ENCODE measurements at places on chromosomes 5 and 9.
A peak's percentile ranks its signal among the peaks of the same experiment; 100 is the strongest.

- DNase-seq, result peak; percentile 77
These were observed 245.4 kb downstream of the MPDZ start for GRCh38 chr9:13033959-13034693.

DNA sequence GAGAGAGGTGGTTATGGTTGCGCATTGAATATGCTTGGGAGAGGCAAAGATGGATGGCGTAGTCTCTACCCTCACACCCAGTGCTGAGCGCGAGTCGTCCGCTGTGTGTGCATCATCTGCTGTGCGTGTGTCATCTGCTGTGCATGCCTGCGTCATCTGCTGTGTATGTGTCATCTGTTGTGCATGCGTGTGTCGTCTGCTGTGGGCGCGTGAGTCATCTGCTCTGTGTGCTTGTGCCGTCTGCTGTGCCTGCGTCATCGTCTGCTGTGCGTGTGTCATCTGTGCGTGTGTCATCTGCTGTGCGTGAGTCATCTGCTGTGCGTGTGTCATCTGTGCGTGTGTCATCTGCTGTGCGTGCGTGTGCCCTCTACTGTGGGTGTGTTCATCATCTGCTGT is 68.0 kb upstream of the IRX4 start:
- DNase-seq, result peak; percentile 29

- no peak for DNase-seq
These were observed 169.5 kb upstream of the TAS2R1 start for GRCh38 chr5:9799606-9800005.

GRCh38 chr5:79191457-79191856 is 44.5 kb upstream of the JMY start:
- peak; percentile 7 for DNase-seq

DNA sequence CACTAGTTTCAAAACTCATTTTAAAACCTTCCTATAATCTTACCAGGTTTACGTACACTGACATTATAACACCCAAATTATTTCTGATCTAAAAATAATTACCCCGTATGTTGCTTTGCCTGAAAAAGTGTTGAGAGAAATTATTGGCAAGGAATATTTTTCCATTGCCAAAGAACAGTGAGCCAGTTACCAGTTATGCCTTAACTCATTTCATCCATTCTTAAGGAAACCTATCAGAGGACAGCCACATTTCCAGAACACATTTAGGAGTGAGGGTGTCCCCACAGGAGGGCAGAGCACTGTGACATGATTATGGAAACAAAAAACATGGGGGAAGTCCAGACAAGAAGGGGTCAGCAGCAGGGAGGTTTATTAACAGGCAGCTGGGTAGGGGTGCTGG is 52.2 kb downstream of the GABBR2 start:
- no peak for DNase-seq

- DNase-seq, result no peak
These were observed 306.8 kb upstream of the NMUR2 start for GRCh38 chr5:152711801-152712388.

DNA sequence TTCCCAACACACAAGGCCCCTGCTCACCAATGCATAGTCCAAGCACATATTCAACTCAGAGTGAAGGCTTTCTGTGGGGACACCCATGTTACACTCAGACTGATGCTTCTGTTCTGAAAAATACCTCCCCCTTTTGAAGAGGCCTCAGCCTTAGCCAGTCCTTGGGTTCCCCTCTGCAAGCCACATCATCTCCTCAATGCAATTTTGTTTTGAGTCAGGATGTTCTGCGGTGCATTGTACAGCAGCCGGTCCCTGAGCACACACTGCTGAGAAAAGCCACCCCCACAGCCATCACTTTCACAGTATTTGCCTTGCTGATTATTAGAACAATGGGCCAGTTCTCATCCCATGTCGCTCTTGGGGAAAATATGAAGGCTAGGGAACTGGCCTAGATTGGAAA is 241.2 kb downstream of the FAM114A2 start:
- no peak for DNase-seq

- no peak for DNase-seq
These were observed 28.2 kb upstream of the C5orf63 start for GRCh38 chr5:127101533-127101932.

DNA sequence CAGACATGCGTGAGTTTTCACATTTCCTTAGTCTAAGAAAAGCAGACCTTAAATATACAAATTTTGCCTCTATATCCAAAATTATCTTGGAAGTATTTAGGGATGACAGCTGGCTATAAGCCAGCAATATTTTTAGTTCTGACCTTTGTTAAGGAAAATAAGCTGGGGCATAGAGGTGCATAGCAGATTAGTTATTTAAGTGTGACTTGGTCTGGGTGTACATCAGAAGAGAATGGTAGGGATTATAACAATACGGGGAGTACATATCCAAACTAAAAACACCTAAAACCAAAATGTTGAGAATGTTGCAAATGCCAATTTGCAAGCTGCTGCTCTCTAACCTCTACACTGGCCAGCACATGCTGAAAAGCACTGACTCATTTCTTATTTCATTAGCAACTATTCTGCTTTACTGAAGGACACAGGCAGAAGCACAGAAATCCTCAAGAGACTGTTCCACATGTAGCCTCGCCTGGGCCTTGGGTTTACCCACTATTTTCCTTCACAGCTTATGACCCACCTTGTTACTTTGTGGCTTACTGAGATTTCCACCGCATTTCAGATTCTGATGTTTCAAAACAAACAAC is 22.3 kb downstream of the LEAP2 start:
- DNase-seq, result no peak

DNA sequence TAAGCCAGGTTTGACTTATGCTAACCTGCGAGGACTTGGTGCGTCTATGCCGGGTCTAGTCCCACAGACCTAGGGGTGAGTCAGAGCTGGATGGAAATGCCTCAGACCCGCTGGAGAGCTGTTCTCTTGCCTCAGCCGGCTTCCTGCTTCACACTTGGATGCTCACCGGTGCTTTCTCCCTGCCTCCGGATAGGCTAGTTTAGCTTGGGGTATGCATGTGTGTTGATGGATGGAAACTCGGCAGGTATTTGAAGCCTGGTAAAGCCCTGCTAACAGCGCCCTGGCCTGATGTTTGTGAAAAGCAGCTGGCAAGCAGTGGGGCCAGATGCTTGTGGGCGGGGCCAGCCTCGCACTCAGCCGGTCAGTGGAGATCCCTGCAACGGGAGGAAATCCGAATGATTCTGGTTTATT is 29.3 kb downstream of the PRRC2B start:
- no peak for DNase-seq

GRCh38 chr5:7754997-7755596 is 95.8 kb downstream of the CFAP90 start:
- peak; percentile 78 for DNase-seq

DNA sequence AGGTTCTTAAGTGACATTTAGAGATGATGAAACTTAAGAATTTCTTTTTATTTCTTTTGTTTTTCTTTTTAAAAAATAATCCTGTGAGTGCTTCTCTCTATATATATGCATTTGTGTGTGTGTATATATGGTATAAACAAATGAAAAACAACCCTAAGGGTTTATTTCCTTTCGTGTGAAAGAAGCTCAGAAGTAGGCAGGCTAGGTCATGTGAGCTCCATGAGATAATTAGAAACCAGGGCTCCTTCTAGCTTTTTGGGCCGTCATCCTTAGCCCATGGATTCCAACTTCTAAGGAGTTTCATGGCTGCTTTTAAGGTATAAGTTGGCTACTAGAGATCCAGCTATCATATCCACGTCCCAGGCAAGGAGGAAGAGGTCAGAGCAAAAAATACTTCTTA is 11.2 kb downstream of the C9orf43 start:
- no peak for DNase-seq

GRCh38 chr9:95343725-95344287 is 26.3 kb upstream of the FANCC start:
- no peak for DNase-seq

DNA sequence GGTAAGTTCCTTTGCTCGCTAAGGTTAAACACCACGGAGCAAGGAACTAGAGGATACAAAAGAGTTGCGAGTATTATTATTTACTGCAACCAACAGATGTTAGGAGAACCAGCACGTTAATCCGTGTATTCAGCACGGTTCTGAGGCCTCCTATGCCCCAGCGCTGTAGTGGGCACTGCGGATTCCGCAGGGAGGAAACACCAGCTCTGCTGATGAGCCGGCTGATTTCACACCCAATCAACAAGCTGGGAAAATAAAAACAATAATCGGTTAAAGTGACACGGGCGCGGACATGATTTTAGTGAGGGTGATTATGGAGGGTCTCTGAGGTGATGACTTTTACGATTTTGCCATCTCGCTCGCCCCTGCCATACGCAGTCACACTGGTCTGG is 702 bp upstream of the PRELID2 start:
- no peak for DNase-seq

GRCh38 chr5:97135868-97136267 is 6.5 kb downstream of the LIX1 start:
- no peak for DNase-seq

GRCh38 chr5:100313657-100314056 is 221.5 kb upstream of the FAM174A start:
- DNase-seq, result peak; percentile 15

DNA sequence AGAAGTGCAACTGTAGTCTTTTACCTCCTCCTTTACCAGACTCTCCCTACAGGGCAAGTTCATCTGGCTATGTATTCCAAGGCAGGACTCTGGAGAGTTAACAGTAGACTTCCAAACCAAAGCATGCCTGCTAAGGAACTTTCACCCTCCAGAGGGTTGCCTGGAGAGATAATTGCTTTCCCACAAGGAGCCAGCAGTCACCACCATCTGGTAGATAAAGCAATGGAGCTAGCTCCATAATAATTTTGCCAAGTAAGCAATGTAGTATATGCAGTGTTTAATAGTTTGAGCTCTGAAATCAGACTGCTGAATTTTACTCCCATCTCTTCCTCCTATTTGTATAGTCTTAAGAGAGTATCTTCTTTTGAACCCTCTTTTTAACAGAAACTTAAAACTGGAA is 566.8 kb upstream of the PTGER4 start:
- DNase-seq, result no peak

GRCh38 chr5:174317256-174317894 is 271.9 kb downstream of the NSG2 start:
- peak; percentile 37 for DNase-seq

DNA sequence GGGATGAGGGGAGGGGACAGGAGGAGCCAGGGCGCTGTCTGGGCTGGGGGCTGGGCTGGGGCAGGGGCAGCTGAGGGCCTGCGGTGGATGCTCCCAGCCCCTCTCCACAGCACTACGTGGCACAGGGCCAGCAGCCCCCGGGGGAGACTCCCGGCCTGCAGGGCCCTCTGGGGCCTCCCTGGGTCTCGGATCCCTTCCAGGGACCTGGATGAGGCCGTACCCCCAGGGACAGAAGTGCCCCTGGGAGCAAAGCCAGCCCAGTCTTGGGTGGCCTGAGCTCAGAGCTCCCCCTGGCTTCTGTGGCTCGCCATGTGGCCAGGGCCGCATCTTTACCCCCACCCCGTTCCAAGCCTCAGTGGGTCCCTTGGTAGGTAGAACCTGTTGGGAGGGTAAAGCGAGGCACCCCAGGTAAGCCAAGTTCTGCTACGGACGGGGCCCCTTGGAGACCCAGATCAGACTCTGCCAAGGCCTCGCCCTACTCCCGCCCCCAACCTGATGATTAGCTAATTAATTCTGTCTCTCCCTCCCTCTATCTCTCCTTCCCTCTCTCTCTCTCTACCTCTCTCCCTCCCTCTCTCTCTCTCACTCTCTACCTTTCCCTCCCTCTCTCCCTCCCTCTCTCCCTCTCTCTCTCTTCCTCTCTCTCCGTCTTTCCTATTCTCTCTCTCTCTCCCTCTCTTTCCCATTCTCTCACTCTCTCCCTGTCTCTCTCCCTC is 24.3 kb downstream of the KCNT1 start:
- no peak for DNase-seq

GRCh38 chr5:23268136-23268535 is 239.3 kb upstream of the PRDM9 start:
- no peak for DNase-seq

- peak; percentile 85 for DNase-seq
These were observed at the start of gene GPX3 for GRCh38 chr5:151020304-151021110. TSS of gene GPX3 (plus strand) at chr5:151020591. CDS start at chr5:151020655, 64 bp downstream.

DNA sequence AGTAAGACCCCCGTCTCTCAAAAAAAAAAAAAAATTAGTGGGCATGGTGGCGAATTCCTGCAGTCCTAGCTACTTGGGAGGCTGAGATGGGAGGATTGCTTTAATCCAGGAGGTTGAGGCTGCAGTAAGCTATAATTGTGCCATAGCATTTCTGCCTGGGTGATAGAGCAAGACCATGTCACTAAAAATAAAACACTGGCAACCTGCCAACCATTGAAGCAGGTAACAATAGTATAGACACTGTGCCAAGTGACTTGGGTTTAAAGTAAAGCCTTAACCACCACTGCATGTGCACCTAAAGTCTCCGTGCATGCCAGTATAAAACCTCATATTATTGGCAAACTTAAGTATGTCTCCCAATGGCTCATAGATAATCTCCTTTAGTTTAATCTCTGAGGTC is 3.4 kb upstream of the APBA1 start:
- DNase-seq, result no peak

DNA sequence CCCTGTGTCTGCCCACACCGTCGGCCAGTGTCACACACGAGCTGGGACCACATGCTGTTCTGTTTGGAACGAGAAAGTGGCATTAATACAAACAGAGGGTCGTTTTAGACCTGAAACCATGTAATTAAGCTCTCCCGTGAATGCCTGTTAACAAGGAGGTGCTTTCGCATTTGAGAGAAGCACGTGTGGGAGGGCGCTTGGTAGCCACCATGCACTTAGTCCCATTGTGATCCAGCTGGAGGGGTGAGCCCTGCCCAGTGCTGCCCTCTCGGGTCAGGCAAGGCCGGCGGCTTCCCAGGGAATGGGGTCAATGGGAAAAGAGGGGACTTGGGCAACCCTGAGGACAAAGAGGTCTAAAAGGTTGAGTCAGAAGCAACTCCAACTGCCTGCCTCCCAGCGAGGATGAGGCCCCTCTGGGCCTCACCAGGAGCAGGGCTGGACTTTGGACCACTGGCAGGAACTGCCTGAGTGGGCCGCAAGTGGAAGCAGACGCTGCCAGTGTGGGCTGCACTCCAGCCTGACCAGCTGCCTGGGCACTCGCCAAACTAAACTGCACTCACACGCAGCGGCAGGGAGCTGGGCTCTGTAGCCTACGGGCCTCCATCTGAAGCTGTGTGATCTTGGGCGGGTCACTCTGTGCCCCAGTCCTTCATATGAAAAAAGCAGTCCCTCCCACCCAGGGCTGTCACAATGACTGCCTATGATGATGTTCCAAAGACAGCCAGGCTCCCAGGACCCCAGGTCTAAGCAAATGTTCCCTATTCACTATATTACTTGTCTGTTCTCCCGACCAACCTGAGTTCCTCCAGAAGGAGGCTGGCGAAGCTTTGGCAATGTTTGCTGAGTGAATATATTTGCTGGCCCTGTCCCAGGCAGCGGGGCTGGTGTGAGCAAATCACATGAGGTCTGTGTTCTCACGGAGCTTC is 195.7 kb downstream of the CDK5RAP2 start:
- no peak for DNase-seq

- DNase-seq, result no peak
These were observed 98.1 kb downstream of the DOCK8 start for GRCh38 chr9:312596-313320.

GRCh38 chr5:180424094-180424493 is 70.1 kb upstream of the CNOT6 start:
- DNase-seq, result no peak

DNA sequence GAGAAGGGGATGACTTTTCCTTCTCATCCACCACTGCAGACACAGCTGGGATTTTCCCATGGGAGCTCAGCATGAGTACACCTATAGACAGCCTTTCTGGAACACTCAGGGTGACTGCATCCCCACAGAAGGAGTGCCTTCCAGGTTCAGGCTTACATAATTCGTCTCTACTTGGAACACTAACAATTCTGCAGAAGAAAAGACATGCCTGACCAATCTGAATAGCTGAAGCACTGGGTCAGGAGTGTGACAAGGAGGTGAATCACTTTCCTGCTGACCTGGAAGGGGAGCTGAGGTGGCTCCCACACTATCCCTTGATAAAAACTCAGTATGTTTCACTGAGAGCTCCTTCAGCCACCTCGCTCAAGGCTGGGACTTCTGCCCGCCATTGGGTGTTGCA is 425.3 kb downstream of the TLR4 start:
- no peak for DNase-seq

Data from NB4 (cell line).